ENCODE measurements at places on chromosomes 1 and 21. TPM values are rescaled to one million over a fixed set of nuclear protein-coding genes. Genes with fewer than 3 reads are reported as not detected.

Gene FAM151A
- 23.1 TPM for polyA plus RNA-seq

Gene GADD45A
- 145 TPM for polyA plus RNA-seq

Gene TRPM2
- polyA plus RNA-seq, result 1.2 TPM

- DNase-seq, result no peak
Observed at GRCh38 chr21:38524168-38525153, 26.2 kb upstream of the ERG start.

DNA sequence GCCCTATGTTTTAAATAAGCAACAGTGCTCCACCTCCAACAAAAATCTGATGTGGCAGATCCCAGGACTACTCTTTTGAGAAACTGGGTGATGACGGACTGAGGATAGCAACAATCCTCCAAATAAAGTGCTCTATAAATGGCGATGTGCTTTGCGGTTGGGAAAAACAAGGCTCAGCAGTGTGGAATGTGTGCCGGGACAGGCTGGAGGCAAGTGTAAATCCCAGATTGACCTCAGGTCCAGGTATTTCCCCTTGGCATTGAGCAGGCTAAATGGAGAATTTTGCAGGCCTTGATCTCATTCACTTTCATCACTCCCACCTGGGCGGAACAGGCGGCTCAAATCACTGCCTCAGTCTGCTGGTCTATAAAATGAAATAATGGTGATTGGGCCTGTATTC, 35.1 kb downstream of the LRRC42 start:
- DNase-seq, result no peak

GRCh38 chr21:45150638-45151131, 76.3 kb downstream of the ADARB1 start:
- DNase-seq, result no peak

- DNase-seq, result no peak
Observed at GRCh38 chr1:21258331-21259134, 31.7 kb downstream of the ECE1 start.

DNA sequence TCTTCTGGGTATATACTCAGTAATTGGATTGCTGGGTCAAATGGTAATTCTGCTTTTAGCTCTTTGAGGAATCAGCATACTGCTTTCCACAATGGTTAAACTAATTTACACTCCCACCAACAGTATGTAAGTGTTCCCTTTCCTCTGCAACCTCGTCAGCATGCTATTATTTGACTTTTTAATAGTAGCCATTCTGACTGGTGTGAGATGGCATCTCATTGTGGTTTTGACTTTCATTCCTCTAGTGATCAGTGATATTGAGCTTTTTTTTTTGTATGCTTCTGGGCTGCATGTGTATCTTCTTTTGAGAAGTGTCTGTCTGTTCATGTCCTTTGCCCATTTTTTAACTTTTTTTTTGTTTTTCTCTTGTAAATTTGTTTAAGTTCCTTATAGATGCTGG, 279.4 kb downstream of the PTGER3 start:
- DNase-seq, result no peak

DNA sequence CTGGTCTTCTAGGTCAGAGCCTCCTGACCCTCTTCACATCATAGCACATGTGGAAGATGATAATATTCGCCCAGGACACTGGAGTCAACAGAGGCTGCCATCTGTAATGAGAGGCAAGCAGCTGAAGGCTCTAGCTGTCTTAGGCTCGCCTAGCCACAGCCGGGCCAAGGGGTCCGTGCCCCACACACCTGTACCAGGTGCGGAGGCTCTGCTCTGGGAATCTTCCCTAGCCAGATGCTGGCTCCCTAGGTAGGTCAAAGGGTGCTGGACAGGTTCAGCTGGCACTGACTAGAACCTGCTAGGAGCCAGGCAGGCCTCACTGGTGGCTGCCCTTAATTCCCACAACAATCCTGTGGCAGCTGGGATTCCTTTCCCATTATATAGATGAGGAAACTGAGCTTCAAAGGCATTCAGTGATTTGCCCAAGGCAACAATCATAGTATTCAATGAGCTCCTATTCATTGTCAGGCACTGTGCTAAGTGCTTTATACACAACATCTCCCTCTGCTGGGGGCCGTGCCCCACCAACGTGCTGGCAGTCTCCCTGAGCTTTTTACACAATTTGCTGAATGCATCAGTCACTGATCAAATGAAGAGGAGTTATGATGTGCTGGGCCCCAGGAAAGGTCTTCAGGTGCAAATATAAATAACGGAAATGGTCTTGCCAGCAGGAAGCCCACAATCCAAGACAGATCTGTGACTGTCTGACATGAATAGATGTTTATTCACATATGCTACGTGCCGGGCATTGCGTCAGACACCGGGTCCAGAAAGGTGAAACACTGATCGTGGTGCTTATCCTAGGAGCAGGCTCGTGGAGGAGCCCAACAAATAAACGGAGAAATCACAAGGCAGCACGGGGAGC, 58.0 kb downstream of the DDX20 start:
- no peak for DNase-seq

GRCh38 chr21:15872236-15872635, 142.5 kb downstream of the USP25 start:
- no peak for DNase-seq

DNA sequence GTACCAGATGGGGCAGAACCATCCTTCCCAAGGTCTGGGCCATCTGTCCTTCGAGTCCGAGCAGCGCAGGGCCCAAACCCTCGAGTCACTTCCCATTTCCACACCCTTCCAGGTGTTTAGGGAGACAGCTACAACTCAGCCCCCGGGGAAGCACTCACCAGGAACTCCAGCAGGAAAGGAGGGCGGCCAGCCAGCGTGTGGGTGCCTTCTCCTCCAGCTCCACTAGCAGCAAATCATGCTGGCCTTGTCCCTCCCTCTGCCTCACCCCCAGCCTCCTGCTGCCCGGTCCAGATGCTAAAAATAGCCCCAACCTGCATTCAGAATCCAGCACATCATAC, 56.1 kb downstream of the RIPK4 start:
- DNase-seq, result no peak

GRCh38 chr1:101843160-101843559, 153.6 kb downstream of the OLFM3 start:
- DNase-seq, result no peak

DNA sequence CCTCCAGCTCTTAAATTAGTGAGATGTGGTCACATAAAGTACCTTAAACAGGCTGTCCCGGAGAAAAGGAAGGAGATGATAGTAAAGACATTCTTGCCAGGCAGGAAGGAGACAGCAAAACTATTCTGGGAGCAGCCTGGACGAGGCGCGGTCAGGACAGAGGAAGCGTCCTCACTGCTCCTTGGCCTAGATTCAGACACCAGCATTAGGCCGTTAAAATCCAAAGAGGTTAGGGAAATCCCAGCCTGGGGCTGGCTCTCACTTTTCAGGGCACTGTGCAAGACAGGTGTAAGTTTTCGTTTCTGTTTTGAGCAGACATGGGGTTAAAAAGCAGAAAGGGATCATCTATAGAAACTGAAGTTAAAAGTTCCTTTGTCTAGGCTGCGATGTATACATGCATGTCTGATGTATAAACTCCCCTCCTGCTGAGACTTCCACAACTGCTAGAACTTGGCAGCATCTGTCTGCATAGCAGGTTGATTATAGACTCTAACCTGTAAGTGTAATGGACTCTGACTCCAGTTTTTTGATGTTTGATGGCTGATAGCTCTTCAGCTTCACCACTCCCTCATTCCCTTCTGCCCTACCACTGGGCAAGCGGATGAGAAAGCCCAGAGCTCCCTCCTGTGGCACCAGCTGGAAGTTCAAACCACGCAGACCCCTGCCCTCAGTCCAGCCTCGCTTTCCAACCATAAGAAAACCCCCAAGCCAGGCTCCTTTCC, 21.5 kb downstream of the STPG1 start:
- DNase-seq, result no peak

DNA sequence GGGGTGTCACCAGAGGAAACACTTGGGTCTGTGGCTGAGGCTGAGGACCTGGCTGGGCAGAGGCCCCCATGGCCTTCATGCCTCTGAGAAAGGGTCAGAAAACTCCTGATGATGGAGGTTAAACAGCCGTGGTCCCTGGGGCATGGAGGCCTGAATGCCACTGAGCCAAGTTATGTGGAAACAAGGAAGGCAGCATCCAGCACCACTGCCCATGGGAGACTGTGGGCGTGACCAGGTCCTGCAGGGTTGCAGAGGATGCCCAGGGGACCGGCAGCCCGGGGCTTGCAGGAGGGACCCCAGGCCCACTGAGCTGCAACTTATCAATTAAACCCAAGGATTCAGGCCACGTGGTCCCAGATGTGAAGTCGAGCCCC, 18.9 kb upstream of the COL6A2 start:
- DNase-seq, result no peak
